ENCODE measurements at places on chromosomes 3 and 15. TPM values are rescaled to one million over a fixed set of nuclear protein-coding genes. Genes with fewer than 3 reads are reported as not detected.

Gene ACAD11
- total RNA-seq, result 18.5 TPM

Gene NRG4
- total RNA-seq, result not detected

Gene CHDH
- total RNA-seq, result 0.10 TPM

Gene SERPINI2
- not detected for total RNA-seq

Gene CPLX3
- total RNA-seq, result not detected

Gene COL6A6
- total RNA-seq, result not detected

Gene GRAMD1C
- 26.8 TPM for total RNA-seq

Gene ANKUB1
- not detected for total RNA-seq

Gene SHF
- 2.6 TPM for total RNA-seq

Gene CLDN16
- under 0.01 TPM for total RNA-seq

Gene USP13
- total RNA-seq, result 16.9 TPM

Gene CAMKV
- not detected for total RNA-seq

Gene COL8A1
- 860 TPM for total RNA-seq

Gene FSTL1
- 666 TPM for total RNA-seq

Gene CLDN18
- total RNA-seq, result not detected

Gene STARD9
- 27.1 TPM for total RNA-seq

Gene DCP1A
- 26.0 TPM for total RNA-seq

Gene FGD5
- total RNA-seq, result 127 TPM

Gene SCG5
- total RNA-seq, result 0.57 TPM

Gene LEKR1
- total RNA-seq, result 0.33 TPM

Gene THUMPD3
- total RNA-seq, result 22.2 TPM

Gene CFAP100
- not detected for total RNA-seq

Gene MUC20
- 2.0 TPM for total RNA-seq

Gene CISH
- total RNA-seq, result 0.33 TPM

Gene TERC
- 245 TPM for total RNA-seq

Gene MYZAP
- 14.4 TPM for total RNA-seq

Gene CD86
- not detected for total RNA-seq

Gene KNG1
- not detected for total RNA-seq

Gene SERPINI1
- 0.33 TPM for total RNA-seq

Gene PIERCE2
- 0.38 TPM for total RNA-seq

Gene THBS1
- total RNA-seq, result 11,178 TPM

Gene CPB1
- not detected for total RNA-seq

Gene TIPARP
- total RNA-seq, result 33.6 TPM

Gene CYP1A2
- total RNA-seq, result not detected

Gene CYP11A1
- total RNA-seq, result 0.10 TPM

Gene TMEM40
- not detected for total RNA-seq
